ENCODE measurements at places on chromosomes 16 and 17.

DNA sequence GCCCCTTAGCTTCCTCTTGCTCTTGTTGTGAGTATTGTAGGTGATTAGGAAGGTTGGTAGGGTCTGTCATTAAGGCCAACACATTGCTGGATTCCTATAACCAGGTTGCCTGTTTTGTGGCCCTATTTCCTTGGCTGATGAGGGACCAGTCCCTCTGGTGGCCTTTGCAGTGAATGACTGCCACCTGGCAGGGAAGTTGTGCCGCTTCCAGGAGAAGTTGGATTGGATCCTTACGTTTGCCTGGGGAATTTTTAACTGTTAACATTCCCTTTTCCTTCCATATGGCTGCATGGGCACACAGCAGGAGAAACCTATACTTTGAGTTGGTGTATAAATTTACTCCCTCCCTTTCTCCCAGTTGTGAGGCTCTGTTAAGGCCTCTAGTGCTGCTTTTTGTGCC, 32.4 kb downstream of the LCMT1 start:
- DNase-seq, result no peak

DNA sequence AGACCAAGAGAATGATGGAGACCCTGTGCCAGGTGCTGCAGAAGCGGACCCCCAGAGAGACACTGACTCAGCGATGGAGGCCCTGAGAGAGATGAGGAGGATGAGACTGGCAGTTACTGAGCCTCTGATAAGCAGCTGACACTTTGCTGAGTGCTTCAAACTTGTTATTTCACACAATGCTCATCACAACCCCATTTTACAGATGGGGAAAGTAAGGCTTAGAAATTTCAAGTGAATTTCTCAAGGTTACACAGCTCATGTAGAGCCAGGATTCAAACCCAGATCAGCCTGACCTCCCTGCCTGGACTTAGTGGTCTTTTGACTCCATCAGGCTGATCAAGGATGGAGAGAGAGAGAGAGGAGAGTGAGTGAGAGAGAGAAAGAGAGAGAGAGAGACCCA, 27.2 kb downstream of the MRM1 start:
- DNase-seq, result no peak

GRCh38 chr17:143785-144281, 6.5 kb downstream of the SCGB1C2 start:
- peak; percentile 86 for DNase-seq

- no peak for DNase-seq
Observed at GRCh38 chr17:10197721-10198508, 491 bp downstream of the GAS7 start.

DNA sequence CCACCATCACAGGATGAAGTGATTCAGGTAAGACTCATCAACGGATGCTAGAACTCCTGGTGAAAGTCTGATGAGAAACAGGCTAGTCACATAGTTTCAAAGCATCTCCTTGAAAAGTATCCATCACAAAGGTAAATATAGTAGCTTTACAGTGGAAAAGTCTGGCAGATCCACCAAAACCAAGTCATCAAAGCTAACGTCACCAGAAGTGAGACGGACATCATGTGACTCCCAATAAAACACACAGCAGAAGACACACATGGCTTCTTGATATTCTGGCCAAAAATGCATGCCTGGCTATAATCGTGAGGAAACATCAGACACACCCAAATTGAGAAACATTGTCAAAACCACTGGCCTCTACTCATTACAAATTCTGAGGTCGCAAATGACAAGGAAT, 17.9 kb upstream of the TRPV3 start:
- DNase-seq, result no peak

DNA sequence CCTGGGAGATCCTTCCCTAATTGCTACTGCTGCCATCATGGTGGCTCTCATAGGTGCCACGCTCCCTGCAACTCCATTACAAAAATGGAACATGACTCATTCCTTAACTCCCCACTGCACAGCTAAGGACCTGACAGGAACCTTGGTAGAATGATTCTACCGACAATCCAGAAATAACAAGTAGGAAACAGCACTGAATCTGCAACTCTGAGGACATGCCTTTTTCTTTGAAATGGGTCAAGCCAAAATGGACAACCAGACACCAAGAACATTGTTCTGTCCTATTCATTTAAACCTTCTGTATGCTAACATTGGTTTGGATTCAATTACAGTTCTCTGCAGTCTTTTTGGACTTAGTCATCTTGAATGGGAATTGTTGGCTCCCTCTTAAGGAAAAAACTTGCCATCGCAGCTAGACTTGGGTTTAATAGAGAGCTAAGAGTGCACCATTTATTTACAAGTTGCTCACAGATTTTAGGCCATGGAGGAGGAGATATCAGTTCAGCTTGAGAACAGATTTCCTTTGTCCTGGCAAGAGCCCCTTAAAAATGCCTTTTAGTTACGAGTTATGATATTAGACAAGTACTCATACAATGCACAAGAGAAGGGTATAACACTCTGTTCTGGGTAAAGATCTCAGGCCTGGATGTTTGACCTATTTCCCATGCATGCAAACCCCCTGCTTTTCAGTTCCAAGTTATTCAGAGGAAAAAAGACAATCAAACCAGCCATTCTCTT, 20.9 kb upstream of the NSRP1 start:
- DNase-seq, result no peak

DNA sequence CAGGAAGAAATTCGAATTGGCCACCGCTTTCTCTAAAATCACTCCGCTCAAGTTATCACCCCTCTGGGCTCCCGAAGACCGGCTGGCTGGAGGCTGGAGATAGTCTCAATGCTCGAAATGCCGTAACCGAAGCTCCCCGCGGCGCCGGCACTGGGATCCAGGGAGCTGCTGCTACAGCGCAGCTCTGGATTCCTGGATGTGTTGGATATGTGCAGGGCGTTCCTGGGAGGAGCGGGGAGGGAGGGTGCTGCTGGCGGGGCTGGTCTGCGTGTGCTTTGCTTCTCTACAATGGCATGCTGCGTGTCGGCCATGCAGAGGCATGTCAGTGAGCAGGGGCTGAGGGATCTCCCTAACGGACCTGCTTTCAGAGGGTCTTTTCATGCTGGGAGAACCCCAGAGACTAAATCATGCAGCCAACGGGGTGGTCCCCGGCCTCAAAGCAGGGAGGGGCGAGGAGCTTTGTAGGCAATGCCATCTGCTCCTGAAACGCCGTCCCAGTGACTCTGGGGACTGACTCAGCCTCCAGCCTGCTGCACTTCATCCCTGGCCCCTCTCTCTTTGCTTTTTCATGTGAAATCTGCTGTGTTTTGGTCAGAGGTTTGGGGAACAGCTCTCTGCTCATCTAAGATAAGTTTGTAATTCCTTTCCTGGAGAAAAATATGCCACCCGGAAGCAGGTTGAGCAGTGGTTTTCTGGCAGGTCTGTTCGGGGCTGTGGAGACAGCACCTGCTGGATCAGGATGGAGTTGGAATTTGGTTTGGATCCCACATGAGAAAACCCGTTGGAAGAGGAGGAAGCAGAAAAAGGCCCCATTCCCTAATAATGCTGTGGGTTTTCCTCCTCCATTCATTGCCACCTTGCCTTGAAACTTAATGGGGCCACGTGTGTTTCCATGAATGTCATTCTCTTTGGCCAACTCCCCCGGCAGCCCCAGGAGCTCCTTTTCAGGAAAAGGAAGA, 311.4 kb downstream of the SEC14L1 start:
- no peak for DNase-seq

DNA sequence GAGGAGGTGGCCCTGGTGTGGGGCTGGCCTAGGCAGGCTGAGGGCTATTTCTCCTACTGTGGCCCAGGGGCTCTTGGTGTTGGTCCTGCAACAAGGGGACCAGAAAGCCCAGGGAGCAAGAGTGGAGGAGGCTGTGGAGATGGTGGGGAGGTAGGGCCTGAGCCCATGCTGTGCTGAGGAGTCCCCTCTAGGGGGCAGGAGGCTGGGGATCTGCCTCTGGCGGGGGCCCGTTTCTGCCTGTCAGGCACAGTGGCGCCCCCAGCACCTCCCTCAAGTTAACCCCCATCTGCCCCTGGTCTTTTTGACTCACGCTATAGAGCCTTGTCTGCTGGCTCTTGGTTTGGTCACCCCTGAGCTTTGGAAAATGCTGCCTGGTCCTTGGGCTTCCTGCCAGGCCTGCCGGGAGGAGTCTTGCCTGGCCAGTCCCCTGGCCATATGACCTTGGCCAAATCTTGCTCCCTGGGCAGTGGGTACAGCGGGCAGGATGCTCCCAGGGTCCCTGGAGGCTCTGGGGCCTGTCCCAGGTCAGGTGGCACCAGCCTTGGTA, 5.9 kb downstream of the BAIAP2 start:
- DNase-seq, result peak; percentile 25

GRCh38 chr17:628089-628941, 86.3 kb downstream of the VPS53 start:
- no peak for DNase-seq

DNA sequence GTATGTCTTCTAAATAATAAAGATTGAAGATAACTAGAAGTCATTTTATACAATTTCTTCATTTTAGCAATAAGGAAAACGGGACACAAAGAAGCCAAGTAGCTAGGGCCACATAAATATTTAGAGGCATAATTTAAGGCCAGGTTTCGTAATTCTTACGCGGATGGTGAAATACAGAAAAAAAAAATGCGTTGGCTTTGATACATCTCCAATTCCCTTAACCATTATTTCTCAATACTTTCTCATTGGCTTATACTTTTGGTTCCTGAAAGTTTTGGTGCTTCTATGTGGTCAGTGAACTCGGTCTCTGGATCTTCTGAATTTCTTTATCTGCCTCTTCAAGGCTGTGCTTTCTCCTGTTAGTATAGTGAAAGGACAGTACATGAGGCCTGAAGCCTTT, 888.1 kb downstream of the KCNJ2 start:
- no peak for DNase-seq

- DNase-seq, result no peak
Observed at GRCh38 chr17:74742153-74742515, 5.1 kb downstream of the RAB37 start.
